Activated CD4-positive, alpha-beta T cell treated with anti-CD3 and anti-CD28 coated beads, Interleukin-2, amount 10 ng/mL, durations not matched to agents 7 days and 5 days (primary cell): ENCODE measurements at places on chromosomes 12 and 14.
A peak's percentile ranks its signal among the peaks of the same experiment; 100 is the strongest.

- no peak for DNase-seq
Observed at GRCh38 chr12:53995002-53995377, 5.0 kb upstream of the HOXC9 start.

- no peak for DNase-seq
Observed at GRCh38 chr12:24943947-24944600, 4.8 kb downstream of the BCAT1 start.

DNA sequence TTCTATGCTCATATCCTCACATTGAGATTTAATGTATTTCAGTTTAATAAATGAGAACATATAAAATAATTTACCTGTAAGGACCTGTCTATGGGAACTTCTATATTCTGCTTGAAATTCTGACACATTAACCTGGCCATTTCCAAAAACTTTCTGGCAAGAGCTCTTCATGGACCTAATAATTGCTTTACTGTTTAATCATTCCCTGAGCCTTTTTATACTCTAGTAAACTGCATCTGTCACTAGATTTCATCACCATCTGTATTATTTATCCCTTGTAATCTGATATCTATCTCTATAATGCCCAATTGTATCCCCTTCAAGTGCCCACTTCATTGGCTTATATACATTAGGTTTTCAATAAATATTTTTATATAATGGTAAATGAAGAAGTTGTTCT is 327.7 kb downstream of the RAD51B start:
- no peak for DNase-seq

GRCh38 chr14:36869125-36869524 is 207.5 kb downstream of the PAX9 start:
- DNase-seq = no peak

- no peak for DNase-seq
Observed at GRCh38 chr12:106288494-106289195, 13.9 kb upstream of the TCP11L2 start.

DNA sequence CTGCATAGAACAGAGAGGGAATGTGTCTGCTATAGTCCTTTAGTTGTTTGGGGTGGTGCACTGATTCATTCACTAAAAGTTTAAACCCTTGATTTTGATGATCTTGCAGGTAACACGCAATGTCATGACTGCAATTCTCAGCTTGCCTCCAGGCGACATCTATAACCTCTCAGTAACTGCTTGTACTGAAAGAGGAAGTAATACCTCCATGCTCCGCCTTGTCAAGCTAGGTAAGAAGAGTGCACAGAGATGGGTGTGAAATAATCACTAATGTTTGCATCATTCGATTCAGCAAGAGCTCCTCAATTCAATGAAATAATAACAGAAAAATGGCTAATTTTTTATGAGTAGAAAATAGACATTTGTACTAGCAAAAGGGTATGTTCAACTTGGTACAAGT is 203.7 kb downstream of the PTPRO start:
- no peak for DNase-seq

- no peak for DNase-seq
Observed at GRCh38 chr12:127496255-127496654, 770.7 kb upstream of the TMEM132C start.

DNA sequence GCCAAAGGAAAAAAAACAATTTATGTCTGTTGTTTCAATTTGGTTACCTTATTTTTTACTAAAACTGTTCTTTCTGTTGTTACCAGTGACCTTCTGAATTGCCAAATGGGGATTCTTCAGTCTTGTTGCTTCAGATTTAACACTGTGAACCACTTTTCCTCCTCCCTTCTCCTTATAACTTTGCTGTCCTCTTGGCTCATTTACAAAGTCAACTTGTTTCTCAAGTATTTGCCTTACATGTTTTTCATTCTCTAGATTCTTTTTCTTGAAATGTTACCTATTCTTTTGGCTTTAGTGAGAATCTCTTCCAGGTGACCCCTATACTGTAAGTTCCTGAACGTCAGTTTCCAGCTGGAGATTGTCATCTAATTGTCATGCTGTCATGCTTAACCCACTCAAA is 19.4 kb downstream of the FUT8 start:
- DNase-seq = no peak

DNA sequence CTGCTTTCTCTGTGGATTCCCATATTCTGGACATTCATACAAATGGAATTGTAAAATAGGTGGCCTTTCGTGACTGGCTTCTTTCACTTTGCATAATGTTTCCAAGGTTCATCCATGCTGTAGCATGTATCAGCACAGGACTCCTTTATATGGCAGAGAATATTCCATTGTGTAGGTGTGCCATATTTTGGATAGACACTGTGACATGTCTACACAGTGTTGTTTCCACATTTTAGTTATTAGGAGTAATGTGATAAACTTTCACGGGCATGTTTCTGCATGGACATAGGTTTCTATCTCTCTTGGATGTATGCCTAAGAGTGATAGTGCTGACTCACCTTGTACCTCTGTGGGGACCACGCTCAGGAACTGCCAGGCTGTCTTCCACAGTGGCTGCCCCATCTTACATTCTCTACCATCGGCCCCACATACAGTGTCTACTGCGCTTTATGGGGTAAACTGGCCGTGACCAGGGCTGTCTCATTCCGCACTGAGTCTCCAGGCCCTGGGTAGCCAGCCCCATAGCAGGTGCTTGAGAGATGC is 7.1 kb upstream of the KRT84 start:
- no peak for DNase-seq

GRCh38 chr14:85071447-85071846 is 458.5 kb upstream of the FLRT2 start:
- no peak for DNase-seq

DNA sequence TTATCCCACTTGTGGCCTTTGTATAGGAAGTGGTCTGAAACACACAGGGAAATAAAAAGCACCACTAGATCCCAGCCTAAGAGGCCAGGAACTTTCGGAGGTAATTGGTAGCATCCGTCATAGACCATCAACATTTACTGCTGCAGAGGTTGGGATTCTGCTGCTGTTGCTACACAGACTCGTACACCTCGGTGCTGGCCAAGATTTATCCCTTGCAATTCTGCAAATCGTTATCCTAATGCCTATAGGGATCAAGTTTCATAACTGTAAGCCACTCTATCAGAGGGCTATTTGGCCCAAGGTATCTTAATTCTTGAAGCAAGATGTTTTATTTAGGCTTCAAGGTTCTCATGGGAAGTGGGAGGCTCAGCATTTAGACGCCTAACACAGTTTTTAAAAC is 913.6 kb downstream of the GALC start:
- DNase-seq = no peak

DNA sequence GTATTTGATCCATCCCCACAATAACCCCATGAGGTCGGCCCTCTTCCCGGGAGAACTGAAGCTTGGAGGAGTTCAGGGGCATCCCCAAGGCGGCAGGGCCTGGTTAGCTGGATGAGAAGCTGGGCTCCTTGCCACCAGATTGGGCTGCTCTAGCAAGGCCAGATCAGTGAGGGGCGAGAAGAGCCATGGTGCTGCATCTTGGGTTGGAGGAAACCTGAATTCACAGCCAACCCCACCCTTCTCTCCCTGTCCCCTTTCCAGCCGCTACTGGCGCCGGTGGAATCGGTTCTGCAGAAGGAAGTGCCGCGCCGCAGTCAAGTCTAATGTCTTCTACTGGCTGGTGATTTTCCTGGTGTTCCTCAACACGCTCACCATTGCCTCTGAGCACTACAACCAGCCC is 228.6 kb upstream of the FKBP4 start:
- DNase-seq = no peak

DNA sequence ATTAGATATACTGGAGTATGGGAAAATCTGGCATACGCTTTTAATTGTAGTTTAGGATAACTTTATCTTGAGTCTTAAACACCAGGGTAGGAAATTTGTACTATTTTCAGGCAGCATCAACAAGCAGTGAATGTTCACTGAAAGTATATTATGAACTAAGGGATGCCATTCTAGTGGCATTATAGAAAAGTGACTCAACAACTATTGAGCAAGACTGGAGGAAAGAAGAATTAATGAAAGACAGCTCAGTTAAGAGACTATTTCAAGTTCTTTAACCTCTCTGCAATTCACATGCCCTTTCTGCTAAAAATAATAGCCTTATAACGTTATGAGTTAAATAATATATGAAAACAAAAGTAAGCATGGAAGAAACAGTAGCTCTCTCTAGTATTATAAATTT is 343.1 kb downstream of the FSCB start:
- DNase-seq = no peak

GRCh38 chr12:43117226-43117930 is 434.6 kb downstream of the ADAMTS20 start:
- no peak for DNase-seq

- peak; percentile 36 for DNase-seq
Observed at GRCh38 chr14:67240168-67240932, 885 bp upstream of the PALS1 start.

DNA sequence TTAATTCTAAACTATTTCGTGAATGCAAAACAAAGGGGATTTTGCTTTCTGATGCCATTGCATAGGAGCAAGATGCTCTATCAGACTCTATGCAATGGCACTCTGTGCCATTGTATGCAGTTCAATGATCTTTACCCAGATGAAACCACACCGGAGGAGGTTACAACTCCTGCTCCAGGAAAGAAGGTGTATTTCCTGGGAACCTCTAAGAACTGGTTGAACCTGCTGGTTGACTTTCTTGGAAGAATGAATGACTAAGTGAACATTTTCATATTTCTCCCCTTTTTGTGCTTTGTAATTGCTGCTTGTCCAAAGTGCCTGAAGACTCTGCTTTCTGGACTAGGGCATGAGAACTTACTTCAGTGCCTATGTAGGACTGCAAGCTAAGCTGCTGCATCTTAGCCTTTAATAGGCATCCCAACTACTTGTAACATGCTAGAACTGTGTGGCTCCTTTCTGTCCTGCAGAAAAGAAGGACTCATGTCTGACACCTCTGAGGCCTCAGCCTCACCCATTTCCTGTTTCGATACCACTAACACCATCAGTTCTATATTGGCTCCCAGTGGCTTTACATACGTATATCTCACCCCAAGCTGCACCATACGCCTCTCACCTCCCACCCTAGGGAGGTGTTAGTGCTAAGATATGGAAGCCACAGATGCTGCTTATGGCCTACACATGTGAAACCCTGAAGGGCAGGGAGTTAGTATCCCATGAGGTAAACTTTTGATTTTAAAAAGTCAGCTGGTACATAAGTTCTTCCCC is 193.5 kb upstream of the CNOT2 start:
- peak; percentile 9 for DNase-seq

DNA sequence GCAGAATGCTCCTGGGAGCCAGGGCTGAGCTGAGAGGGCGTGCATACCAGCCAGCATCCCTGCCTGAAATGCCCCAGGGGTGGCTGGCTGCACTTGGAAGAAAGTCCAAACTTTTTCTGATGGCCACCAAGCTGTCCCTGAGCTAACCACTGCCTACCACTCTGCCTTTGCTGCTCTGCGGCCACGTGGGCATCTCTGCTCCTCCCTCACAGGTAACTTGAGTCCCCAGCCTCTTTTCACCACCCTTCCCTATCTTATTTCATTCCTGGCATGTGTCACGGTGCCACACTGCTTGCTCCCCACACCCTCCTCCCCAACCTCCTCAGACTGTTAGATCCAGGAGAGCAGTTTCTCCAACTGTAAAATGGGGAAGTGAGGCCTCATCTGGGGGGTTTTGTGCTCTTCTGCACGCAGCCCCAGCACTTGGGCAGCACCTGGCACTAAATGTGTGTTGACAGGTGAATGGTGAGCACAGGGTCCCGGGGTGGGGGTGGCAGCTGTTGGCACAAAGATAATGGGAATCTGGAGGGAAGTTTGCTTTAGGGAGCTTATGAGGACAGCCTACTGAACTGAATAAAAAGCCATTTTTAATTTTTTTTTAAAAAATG is 113.0 kb downstream of the GLT1D1 start:
- no peak for DNase-seq

DNA sequence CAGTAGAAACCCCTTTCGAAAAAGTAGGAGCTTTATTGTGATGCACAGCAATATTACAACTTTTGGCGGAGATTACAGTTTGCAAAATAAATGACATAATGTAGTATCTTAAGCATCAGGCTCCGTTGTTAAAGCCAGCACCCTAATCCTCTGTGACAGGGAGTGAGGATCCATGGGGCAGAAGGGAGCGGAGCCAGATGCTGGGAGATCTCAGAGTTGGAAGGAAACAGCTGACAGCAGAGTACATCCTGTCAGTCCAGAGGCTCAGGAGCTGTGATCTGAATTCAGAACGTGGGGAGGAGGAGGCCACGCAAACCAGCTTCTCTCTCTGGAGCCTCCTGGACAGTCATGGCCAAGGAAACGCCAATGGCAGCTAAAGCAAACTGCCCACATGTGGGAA is 55.7 kb downstream of the TMTC1 start:
- no peak for DNase-seq

DNA sequence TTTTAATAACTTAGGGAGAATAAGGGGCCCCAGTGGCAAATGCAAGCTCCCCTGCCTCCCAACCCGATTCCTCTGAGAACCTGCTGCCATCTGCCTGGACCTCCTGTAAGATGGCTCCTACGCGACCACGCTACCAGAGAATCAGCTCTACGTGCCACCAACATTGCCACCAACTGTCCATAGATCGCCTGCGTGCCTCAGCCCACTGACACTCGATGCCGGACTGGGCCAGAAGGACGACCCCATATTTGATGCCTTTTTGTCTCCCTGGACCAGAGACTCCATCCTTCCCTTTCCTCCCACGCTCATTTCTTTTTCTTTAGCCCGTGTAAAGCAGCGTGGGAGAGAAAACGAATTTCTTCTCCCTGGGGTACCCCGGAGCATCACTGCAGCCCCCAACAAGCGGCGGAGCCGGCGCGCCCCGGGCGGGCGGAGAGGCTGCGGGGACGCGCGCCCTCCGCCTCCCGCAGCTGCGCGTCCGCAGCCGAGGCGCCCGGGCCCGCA is 565 bp upstream of the KLHL42 start:
- DNase-seq = no peak

DNA sequence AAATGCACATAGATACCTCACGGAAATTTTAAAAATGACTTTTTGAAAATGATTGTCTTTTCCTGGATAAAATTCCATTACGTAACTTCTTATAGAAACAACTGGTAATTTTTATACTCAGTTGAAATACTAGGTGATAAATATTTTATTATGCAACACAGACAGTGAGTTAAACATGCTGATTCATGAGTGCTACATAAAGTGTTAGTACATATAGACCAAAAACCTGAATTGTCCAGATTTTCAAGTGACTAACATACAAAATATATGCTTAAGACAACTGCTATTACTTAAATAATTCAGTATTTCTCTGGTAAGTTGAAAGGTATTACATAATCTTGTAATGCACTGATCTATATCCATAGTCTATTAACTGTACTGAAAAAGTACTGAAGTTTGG is 11.9 kb downstream of the PTPRO start:
- no peak for DNase-seq

DNA sequence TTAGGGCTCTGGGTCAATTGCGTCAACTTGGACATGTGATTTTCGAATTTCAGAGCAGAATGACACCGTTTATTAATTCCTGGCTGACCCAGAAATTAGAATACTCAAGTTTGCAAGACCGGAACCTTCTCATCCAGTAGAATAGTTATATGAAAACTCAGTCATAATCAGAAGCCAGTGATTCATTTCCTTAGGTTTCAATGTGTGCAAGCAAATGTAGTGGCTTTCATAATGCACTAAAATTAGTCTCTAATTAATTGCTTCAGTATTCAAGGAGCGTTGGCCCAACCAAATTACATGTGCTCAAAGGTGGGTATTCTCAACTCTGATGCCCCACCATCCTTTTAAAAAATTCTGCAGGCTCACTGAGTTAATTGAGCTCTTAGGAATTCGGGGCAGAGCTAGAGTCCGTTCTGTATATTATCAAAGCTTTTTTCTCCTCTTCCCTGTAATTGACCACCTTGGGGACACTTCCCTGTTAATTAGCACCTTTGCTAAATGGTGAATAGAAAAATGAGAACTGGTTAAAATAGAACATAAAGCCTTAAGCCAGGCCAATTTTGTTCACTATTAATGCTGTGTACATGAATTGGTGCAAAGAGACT is 55.4 kb downstream of the DAO start:
- DNase-seq = no peak
